Dermis lymphatic vessel endothelial cell (primary cell): ENCODE measurements at places on chromosomes 11 and 22. TPM values are rescaled to one million over a fixed set of nuclear protein-coding genes. Genes with fewer than 3 reads are reported as not detected.

The BAIAP2L2 gene
- total RNA-seq = 0.09 and 0.33 TPM in 2 replicates

The IRAG1 gene
- total RNA-seq = 0.69 and 0.87 TPM in 2 replicates

The PGA3 gene
- total RNA-seq = not detected in 2 replicates

The FADS1 gene
- 18.4 and 29.9 TPM in 2 replicates for total RNA-seq

The HPX gene
- total RNA-seq = 0.34 TPM in 1 of 2 replicates, not detected in the other

The CNIH2 gene
- 0.09 TPM in 1 of 2 replicates, not detected in the other for total RNA-seq

The FGF19 gene
- total RNA-seq = not detected in 2 replicates

The TSPAN32 gene
- not detected in 2 replicates for total RNA-seq

The GNAZ gene
- total RNA-seq = 0.22 and 0.52 TPM in 2 replicates

The PGR gene
- total RNA-seq = under 0.01 TPM in 1 of 2 replicates, not detected in the other

The GRIK4 gene
- total RNA-seq = not detected in 2 replicates
